ENCODE measurements at places on chromosomes 11 and 22. TPM values are rescaled to one million over a fixed set of nuclear protein-coding genes. Genes with fewer than 3 reads are reported as not detected.

EMID1 gene
- polyA plus RNA-seq = 6.5 TPM

NLRP14 gene
- 0.05 TPM for polyA plus RNA-seq

CCND1 gene
- 62.8 TPM for polyA plus RNA-seq

FOLR3 gene
- not detected for polyA plus RNA-seq

MFRP gene
- polyA plus RNA-seq = not detected

DNA sequence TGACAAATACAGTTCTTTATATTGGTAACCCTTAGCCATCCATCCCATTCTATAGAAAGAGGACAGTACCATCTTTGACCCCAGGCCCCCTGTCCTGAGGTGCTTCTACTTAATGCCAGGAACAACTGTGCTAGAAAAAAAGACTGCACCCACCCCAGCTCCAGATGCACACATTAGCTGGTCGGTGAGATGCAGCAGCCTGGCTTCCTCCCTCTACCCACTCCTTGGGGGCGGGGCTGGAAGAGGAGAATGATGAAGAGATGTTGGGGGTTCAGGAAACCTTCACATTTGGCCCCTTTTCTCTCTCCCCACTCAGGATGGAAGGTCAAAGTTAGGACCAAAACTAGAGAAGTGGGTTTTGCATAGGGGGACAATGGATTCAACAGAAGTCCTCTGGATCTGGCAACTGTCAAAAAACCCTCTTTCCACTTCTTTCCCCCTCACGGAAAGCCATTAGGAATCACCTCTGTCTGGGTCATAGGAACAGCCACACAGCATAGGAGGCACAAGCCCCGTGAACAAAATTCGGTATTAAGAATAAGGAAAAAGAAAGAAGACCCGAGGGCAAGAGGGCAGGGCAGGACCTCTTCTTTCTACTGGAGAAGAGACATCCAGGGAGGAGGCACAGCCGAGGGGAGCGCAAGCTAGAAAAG is 755 bp downstream of the NRIP3 start:
- no peak for DNase-seq

DNA sequence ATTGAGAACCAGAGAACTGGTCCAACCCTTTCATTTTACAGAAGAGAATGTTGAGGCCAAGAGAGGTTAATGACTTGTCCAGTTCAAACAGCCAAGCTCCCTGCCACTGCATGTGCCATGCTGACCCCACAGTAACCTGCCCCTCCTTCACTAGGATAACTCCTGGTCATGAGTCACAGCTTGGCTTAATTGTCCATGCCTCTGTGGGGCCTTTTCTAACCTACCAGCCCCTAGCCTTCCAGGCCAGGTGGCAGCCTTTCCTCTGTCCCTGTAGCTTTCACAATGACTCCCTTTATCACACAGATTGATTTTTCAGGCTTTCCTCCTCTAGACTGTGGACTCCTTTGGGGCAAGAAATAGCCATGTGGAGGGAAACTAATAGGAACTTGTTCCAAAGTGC is 97.2 kb downstream of the PIWIL4 start:
- no peak for DNase-seq

GRCh38 chr11:122734848-122735496 is 79.5 kb downstream of the UBASH3B start:
- DNase-seq = no peak

DNA sequence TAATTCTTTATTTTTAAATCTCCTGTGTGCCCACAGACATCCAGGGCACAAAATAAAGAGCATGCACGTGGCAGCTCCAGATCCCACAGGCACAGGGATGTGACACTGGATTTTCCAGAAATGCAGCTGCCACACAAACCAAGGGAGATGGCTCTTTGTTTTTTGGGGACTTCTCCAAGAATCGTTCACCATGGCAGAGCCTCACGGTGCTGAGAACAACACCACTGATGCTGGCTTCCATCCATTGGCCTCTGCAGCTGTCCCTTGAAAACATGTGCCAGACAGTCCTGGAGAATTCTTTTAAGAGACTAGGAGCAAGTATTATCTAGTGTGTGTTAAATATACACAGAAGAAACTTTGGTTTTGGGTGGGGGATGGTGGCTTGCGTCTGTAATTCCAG is 108.4 kb upstream of the SLC22A12 start:
- peak; percentile 85 for DNase-seq

- DNase-seq = peak; percentile 37
Measured at GRCh38 chr11:125141686-125142535, 22.6 kb upstream of the PKNOX2 start.

DNA sequence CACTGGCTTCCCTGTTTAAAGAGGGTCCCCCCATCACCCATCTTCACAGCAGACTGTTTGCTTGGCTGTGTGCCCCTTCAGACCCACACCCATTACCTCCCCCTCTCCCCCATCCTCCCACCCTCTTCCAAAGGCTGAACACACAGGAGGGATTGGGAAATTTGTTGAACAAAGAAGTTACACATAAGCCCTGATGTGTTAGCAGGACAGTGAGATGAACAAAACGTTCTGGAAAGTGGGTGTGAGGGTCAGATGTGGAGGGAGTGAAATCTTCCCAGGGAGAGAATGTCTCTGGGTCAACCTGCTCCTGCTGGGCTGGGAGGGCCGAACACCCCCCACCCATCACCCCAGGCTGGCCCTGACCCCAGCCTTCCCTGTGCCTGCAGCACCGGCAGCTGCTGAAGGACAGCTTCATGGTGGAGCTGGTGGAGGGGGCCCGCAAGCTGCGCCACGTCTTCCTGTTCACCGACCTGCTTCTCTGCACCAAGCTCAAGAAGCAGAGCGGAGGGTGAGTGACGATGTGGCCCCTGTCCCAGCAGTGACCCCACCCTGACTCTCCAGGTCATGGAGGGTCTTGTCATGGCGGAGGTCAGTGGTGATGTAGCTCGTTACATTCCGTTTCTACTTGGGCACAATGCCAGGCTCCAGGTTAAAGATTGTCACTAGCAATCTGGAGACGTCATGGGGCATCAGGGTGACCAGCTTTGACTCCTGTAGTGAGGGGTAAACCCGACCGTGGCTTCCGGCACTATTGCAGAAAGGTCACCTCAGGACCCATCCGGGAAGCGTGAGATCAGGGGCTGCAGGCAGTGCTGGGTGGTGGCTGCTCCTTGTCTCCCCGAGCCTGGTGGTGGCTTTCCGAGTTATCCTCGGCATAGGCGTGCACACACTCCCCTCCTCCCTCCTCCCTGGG is 103.5 kb downstream of the BCR start:
- no peak for DNase-seq

DNA sequence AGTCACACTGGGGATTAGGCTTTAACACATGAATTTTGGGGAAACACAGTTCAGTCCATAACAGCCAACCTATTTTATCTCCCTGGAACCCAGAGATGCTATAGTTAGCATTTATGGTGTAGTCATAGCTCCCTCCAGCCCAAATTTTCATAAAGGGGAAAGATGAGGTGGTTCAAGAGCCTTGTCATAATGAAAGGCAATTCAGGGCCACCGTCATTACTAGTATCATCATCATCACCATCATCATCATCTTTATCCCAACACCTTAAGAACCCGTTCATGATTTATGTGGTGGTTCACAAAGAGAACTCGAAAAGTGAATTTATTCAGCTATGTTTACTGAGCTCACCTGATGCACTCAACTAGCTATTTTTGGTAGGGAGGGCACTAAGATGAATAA is 2.4 kb upstream of the TUBA8 start:
- DNase-seq = no peak

GRCh38 chr11:95584180-95584579 is 205.4 kb downstream of the FAM76B start:
- no peak for DNase-seq

DNA sequence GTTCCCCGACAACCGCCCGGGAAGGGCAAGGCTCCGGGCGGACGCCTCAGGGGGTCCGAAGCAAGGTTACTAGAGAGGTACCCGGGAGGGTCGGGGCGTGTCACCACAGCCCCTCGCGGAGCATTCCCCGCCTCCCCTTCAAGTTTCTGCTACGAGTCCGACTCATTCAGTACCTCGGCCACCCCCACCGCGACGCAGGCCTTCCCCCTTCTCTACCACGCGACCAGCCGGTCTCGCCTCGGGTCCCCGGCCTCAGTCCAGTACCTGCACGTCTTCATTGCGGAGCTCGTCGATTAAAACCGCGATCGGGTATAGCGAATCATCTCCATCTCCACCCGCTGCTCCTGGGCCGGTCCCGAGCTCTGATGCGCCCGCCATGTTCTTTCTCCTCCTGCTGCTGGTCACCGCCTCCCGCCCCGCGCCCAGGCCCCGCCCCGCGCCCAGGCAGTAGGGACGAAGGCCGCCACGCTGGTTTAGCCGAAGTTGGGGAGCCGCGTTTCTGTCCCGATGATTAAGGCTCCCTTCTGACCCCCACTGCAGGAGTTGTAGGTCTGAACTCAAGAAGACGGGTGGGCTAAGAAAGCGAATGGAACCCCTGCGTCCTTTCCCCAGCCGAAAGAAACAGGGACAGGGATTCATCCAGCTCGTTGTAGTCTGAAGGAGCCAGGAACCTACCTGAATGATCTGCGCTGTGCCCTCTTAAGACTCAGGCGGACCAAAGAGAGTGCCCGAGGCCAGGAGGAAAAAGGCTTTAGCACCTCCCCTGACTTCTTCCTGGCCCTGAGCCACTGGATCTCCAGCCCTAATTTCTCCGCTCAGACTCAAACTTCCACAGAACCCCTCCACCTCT is at the start of gene PPP2R1B:
PPP2R1B (minus strand) TSS at position 406 of the 850 bp plus-strand sequence; CDS start at position 378, 28 bp downstream.
- DNase-seq = peak; percentile 86

DNA sequence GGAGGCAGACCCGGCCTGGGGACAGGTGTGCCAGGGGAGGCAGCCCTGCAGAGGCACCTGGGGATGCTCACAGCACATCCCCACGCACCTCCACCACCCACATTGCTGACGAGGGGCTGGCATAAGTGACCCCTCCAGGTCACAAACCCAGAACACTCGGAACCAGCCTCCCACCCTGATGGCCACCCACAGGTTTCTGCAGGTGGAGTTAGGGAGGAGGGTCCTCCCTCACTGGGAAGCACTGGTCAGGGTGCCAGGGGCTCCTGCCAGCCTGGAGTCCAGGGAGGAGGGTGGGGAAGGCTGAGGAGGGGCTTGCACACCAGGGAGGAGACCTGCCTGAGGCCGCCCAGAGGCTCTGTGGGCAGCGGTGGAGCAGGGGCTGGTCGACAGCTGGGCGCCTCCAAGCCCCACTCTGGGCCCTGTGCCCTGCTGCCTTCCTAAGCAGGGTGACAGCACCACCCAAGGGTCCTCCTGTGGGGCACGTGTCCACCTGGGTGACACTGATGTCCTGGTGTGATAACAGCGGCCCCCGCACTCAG is 51.0 kb upstream of the CARS1 start:
- DNase-seq = no peak

GRCh38 chr11:58629857-58630256 is 7.4 kb downstream of the CNTF start:
- peak; percentile 40 for DNase-seq

All from muscle of leg (tissue), 16 donors.